ENCODE measurements at places on chromosomes 4 and X.

GRCh38 chr4:101065346-101065745 is 282.0 kb downstream of the PPP3CA start:
- H3K4me3 ChIP-seq = no peak overlapping the region
- H3K4me1 ChIP-seq = no peaks in the 10 kb centered on the region
- no peak overlapping the region for H3K27ac ChIP-seq
- H3K27me3 ChIP-seq = no peaks in the 10 kb centered on the region
- H3K36me3 ChIP-seq = no peaks in the 10 kb centered on the region

GRCh38 chr4:164765833-164766232 is 11.9 kb downstream of the SMIM31 start:
- DNase-seq = no peak
- H3K4me3 ChIP-seq = no peak overlapping the region
- no peaks in the 10 kb centered on the region for H3K36me3 ChIP-seq
- no peaks in the 10 kb centered on the region for H3K4me1 ChIP-seq
- H3K27me3 ChIP-seq = no peaks in the 10 kb centered on the region

DNA sequence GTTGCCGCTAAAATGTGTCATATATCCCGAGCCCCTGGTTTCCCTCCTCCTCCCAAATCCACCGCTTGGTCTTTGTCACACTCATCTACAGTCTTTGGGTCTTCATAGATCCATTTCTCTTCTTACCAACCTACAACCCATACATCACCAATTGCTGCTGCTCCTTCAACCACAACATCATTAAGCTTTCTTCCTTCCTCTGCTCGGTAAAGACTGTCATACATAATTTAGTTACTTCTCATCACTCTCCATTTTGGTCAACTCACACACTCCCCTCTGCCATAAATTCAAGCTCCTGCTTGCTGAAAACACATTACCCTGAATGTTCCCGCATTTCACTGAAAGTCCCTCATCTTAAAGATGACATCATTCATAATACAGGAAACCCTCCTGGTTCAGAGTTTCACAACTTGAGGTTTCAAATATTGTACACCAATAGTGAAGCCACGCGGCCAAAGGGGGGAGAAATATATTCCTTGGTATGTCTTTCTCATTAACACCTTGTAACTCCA is 1.7 kb upstream of the DCTD start:
- DNase-seq = no peak
- no peaks in the 10 kb centered on the region for H3K4me1 ChIP-seq

GRCh38 chr4:8033067-8033755 is 93.5 kb upstream of the AFAP1 start:
- no peak for DNase-seq
- no peaks in the 10 kb centered on the region for H3K4me1 ChIP-seq
- no peak overlapping the region for H3K27ac ChIP-seq
- H3K4me3 ChIP-seq = no peak overlapping the region

- peaks cover 1% of the 10 kb centered on the region for H3K36me3 ChIP-seq
- no peak for DNase-seq
- H3K27me3 ChIP-seq = no peaks in the 10 kb centered on the region
- no peak overlapping the region for H3K4me3 ChIP-seq
These were observed 42.0 kb downstream of the SRPX2 start for GRCh38 chrX:100685997-100686305.

- H3K27me3 ChIP-seq = no peaks in the 10 kb centered on the region
- H3K4me3 ChIP-seq = no peak overlapping the region
- DNase-seq = no peak
- no peaks in the 10 kb centered on the region for H3K4me1 ChIP-seq
These were observed 20.4 kb upstream of the SEPSECS start for GRCh38 chr4:25180524-25181131.

DNA sequence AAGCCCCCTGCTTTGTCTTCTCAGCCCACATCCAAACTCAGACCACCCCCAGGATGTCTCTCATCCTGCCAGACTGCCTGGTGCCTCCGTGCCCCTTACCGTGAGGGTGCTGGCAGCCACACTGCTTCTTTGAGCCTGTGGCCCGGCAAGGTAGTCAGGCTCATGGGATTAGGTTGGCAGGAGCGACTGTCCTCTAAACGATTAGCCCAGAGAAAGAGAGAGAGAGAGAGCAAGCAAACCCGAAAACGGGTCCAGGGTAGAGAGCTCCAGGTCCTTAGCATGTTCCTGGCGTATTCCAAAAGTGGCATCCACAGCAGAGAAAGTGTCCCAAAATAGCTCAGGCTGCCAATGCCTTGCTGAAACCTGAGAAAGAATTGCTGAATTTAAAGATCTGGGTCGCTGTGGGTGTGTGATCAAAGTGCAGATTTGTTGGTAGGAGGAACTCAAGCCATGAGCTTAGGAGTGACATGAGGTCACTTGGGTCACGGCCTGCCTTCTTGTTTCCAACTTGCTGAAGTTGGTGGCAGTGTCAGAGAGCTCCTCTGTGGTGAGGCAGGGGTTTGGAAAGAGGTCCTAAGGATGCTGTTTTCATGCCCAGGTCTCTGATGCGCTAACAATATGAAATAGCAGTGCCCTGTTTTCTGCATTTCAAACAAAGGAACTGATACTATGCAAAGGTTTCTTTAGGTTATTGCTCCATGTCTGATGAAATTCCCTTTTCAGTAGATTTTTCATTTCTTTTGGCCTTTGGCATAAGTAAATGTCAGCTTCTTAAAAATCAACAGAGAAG is 81.6 kb downstream of the RTL9 start:
- H3K4me1 ChIP-seq = no peaks in the 10 kb centered on the region
- no peak overlapping the region for H3K27ac ChIP-seq
- DNase-seq = no peak
- H3K4me3 ChIP-seq = no peak overlapping the region

DNA sequence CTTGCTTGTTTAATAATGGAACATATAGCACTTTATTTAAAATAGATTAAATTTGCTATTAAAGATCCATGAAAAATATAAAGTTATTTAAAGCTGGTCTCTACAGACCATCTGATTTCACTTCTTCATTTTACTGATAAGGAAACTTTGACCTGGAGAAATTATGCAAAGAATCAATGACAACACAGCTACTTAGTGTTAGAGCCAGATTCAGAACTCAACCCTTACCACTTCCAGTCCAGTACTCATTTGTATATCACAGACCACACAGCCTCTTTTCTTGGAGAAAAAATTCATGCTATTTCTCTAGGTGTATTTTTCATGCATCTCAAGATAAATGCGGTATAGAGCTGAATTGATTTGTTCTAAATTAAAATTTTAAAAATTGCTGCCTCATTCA is 34.0 kb downstream of the WDFY3 start:
- DNase-seq = no peak
- H3K4me3 ChIP-seq = no peak overlapping the region
- no peaks in the 10 kb centered on the region for H3K36me3 ChIP-seq
- peaks cover 6% of the 10 kb centered on the region for H3K4me1 ChIP-seq

GRCh38 chr4:77653162-77653758 is 47.6 kb downstream of the CXCL13 start:
- no peaks in the 10 kb centered on the region for H3K27me3 ChIP-seq
- H3K36me3 ChIP-seq = no peaks in the 10 kb centered on the region
- no peak overlapping the region for H3K27ac ChIP-seq
- H3K4me3 ChIP-seq = no peak overlapping the region
- DNase-seq = no peak
- no peaks in the 10 kb centered on the region for H3K4me1 ChIP-seq

DNA sequence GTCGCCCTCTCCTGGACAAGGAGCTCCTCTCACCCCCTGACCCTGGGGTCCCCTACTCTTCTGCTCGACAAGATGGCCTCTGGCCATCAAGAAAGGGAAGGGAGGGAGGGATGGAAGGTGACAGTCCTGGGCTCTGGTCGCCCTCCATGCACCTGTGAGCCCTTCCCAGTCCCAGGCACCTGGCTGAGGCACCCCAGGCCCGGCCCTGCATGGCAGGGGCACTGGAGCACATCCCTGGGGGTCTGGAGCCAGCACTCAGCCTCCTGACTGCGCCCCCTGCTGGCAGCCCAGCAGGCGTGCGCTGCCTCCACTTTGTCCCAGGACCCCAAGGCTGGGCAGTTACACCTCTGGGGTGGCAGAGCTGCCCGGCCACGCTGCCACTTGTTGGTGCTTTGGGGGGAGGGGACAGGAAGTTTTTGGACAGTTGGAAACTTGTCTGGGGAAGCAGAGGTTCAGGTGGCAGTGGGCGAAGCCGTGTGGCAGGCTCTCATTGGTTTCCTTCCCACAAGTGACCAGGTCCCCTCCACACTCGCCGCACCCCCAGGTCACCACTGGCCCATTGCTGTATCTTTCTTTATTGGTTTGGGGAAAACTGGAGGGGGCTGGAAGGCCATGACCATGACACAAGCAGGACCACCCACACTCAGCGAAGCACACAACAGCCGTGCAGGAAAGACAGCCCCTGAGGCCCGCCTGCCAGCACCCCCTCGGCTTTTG is 4.3 kb downstream of the PNCK start:
- no peaks in the 10 kb centered on the region for H3K4me1 ChIP-seq
- DNase-seq = no peak
- H3K36me3 ChIP-seq = no peaks in the 10 kb centered on the region
- no peak overlapping the region for H3K27ac ChIP-seq
- H3K4me3 ChIP-seq = no peak overlapping the region

GRCh38 chrX:56994375-56995270 is 718 bp downstream of the SPIN3 start:
- DNase-seq = no peak
- no peaks in the 10 kb centered on the region for H3K36me3 ChIP-seq
- no peaks in the 10 kb centered on the region for H3K4me1 ChIP-seq
- H3K27ac ChIP-seq = no peak overlapping the region
- no peaks in the 10 kb centered on the region for H3K27me3 ChIP-seq
- H3K4me3 ChIP-seq = peak overlapping the region; percentile 69

DNA sequence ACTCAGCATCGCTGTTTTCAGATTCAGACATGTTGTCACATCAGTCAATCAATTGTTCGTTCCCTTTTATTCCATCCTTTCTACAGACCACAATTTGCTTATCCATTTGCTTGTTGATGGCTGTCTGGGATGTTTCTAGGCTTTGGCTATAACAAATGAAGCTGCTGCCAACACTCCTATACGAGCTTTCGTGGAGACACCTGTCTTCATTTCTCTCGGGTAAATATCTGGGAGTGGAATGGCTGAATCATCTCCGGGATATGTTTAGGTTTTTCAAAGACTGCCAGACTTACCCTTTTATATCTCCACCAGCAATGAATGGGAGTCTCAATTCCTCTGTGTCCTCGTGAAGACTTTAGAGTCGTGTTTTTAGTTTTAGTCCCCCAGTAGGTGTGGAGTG is 118.9 kb downstream of the SORCS2 start:
- H3K4me1 ChIP-seq = no peaks in the 10 kb centered on the region
- DNase-seq = no peak

DNA sequence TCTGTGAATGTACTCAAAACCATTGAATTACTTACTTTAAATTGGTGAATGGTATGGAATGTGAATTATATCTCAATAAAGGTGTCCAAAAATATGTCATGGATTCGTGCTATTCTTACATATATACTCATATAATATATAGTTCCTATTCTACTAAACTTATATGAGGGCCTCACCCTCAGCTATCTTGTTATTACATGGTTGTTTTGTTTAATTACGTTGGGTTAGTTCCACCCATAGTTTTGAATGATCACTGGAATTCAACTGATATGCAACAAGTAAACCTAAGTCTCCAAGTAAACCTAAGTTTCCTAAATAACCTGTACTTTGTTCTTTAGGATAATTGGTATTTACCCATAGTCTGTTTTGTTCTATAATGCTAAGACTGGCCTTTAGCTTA is 30.6 kb upstream of the CD99L2 start:
- no peak overlapping the region for H3K27ac ChIP-seq
- no peak for DNase-seq
- peaks cover 2% of the 10 kb centered on the region for H3K4me1 ChIP-seq
- H3K27me3 ChIP-seq = no peaks in the 10 kb centered on the region
- H3K4me3 ChIP-seq = no peak overlapping the region

- no peaks in the 10 kb centered on the region for H3K4me1 ChIP-seq
- no peaks in the 10 kb centered on the region for H3K27me3 ChIP-seq
- DNase-seq = no peak
- H3K27ac ChIP-seq = no peak overlapping the region
These were observed 642.6 kb upstream of the LCORL start for GRCh38 chr4:18664171-18664570.

DNA sequence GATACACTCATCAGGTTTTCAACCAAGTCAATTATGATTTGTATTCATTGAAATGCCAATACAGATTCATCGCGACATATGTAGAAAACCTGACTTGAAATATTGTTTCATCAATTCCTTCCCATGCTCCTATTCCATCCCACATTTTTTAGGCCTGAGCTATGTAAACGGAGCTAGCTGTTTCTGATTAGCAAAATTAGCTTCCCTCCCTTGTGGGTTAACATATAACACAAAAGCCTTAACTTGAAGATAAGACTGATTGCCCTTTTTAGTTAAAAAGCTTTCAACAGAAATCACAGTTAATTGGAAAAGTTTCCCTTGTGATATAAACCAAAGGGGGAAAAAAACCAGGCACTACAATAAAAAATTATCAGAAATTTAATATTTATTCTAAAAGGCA is 32.8 kb upstream of the DCLK2 start:
- no peaks in the 10 kb centered on the region for H3K4me1 ChIP-seq
- no peak overlapping the region for H3K27ac ChIP-seq
- H3K27me3 ChIP-seq = no peaks in the 10 kb centered on the region
- no peak overlapping the region for H3K4me3 ChIP-seq
- DNase-seq = no peak

GRCh38 chr4:33628296-33628695 is 2616.0 kb downstream of the ARAP2 start:
- H3K27me3 ChIP-seq = no peaks in the 10 kb centered on the region
- H3K4me1 ChIP-seq = no peaks in the 10 kb centered on the region
- no peak overlapping the region for H3K4me3 ChIP-seq
- no peak overlapping the region for H3K27ac ChIP-seq
- no peak for DNase-seq
- H3K36me3 ChIP-seq = no peaks in the 10 kb centered on the region

GRCh38 chrX:64350521-64350920 is 44.7 kb downstream of the MTMR8 start:
- H3K27me3 ChIP-seq = no peaks in the 10 kb centered on the region
- H3K4me1 ChIP-seq = no peaks in the 10 kb centered on the region
- no peak overlapping the region for H3K27ac ChIP-seq
- H3K36me3 ChIP-seq = no peaks in the 10 kb centered on the region
- H3K4me3 ChIP-seq = no peak overlapping the region

- H3K27ac ChIP-seq = no peak overlapping the region
- H3K36me3 ChIP-seq = no peaks in the 10 kb centered on the region
- no peak overlapping the region for H3K4me3 ChIP-seq
- H3K27me3 ChIP-seq = no peaks in the 10 kb centered on the region
- DNase-seq = no peak
These were observed 70.4 kb upstream of the USP9X start for GRCh38 chrX:41014776-41015360.

DNA sequence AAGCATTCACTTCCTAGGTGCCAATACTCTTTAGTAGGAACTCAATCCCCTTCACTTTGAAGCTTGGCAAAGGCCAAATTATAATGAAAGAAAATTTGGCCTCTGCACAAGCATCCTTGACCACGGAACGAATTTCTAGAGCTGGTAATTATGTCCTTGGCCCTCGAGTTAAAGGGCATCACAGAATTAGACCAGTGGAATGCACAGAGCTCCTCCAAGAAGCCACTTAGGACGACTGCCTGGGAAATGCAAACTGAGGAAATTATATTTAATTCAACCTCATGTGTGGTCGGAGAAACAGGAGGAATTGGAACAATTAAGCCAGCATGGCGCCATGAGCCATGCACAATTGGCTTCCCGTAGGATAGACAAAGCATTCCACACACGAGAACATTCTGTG is 59.3 kb downstream of the NLGN4X start:
- no peaks in the 10 kb centered on the region for H3K4me1 ChIP-seq
- no peak overlapping the region for H3K27ac ChIP-seq
- no peaks in the 10 kb centered on the region for H3K36me3 ChIP-seq
- no peak overlapping the region for H3K4me3 ChIP-seq
